ENCODE measurements at places on chromosomes 5 and 9.
A peak's percentile ranks its signal among the peaks of the same experiment; 100 is the strongest.

DNA sequence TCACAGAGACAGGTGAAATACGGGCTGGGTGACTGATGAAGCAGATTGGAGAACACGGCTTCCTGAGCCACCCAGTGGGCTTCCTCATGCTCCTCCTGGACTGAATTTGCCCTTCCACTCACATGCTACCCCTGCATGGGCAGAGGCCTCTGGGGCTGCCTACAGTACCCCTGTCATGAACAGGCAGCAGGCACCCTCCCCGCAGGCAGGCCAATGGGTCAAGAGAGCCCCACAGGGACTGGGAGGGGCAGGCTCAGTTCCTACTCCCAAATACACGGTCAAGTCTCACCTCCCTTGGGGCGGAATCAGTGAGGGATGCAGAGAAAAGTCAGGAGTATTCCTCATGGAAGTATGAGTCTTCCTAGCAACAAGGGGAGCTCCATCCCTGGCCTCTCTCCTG lies 48.6 kb upstream of the ZBTB43 start:
- DNase-seq: no peak

- no peak for DNase-seq
Measured at GRCh38 chr5:136128481-136128880, 4.2 kb upstream of the SMAD5 start.

DNA sequence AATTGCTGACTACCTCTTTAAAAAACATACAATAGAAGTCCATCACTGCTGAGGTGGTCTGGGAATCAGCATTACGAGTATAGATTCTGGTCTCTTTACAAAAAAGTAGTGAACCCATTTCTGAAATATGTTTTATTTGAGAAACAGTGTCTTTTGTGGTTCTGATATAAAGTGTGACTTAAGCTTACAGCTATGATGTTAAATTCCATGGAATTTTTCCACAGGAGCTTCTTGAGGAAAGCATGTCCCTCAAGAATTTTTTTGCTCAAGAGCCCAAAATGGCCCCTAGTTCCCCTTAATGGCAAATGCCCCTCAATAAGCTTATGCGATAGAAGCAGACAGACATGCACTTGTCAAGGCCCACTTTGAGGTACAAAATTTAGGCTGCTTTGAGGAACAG lies 265.7 kb downstream of the FAM170A start:
- no peak for DNase-seq

GRCh38 chr9:92245005-92245797 lies 48.3 kb downstream of the IARS1 start:
- no peak for DNase-seq

DNA sequence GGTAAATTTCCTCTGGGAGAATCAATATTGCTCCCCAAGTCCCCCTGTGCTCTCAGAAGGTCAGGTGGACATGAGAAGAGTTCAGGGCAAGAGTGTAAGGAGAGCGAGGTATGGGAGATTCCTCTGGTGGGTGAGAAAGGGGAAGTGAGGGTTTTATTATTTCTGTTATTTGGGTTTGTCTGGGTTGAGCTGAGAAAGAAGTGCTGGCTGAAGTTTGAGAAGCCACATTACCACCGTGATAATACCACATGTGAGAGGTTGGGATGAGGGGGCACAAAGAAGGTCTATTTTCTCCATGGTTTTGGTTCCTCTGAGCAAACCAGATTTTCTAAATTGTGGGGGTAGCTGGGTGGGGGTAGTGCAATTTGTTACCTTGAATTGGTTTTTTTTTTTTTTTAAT lies 350.4 kb downstream of the OSTF1 start:
- DNase-seq: no peak

- no peak for DNase-seq
Measured at GRCh38 chr5:30368064-30368463, 825.4 kb upstream of the CDH6 start.

DNA sequence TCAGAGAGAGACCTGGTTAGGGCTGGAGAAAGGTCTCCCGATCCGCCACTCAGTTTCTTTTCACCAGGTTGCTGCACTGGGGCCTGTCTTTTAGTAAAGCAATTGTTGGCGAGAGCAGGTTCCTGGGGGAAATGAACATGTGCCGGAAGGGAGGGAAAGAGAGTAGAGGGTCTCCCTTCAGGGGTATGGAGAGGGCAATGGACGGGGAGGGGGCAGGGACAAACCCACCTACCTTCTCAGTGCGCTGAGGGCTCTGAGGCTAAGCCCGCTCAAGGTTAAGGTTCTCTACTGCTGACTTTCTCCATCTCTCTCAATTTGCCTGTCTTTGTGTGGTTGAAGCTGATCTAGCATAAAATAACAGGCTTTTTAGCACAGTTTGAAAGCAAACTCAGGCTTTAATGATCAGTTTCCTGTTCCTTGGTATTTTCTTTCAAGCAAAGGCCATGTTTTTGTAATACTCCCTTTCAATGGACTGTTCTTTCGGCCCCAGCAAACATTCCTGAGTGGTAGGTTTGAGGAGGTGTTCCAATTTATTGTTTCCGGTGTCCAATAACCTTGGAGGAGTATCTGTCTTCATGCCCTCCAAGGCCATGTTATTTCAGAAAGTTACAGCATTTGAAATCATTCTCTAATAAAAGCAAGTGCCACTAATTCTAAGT lies 25.5 kb upstream of the TRAF1 start:
- no peak for DNase-seq

- no peak for DNase-seq
Measured at GRCh38 chr9:5352637-5353248, 13.1 kb upstream of the RLN1 start.

DNA sequence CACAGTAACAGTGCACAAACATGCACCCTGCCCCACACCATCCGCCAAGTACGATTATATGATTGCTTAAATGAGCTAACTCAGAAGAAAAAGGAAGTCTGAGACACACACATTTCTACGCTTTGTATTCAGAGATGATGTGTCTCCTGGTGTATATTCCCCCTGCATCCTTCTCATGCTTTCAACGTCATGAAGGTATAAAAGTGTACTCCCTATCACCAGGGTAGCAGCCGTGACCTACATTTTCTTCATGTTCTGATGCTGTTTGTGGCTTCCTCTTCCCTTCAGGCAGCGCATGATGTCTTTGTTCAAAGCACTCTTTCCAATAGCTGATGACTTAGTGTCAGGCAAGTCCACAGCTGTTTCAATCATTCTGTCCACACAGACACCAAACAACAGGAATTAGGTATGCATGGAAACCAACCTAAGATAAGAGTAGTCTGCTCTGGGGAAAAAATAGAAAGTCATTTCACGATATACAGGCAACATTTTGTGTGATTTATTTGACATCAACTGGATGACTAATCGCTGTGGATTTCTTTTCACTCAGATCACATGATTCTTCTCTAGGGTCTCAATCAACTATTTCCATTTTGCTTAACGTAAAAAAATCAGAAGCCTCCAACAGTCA lies 269.4 kb upstream of the PTGER4 start:
- peak; percentile 82 for DNase-seq
